Left colon (tissue), 2 donors: ENCODE measurements at places on chromosomes 2 and 18. TPM values are rescaled to one million over a fixed set of nuclear protein-coding genes. Genes with fewer than 3 reads are reported as not detected.

- no peak for DNase-seq
Measured at GRCh38 chr18:26378701-26379100, 152.5 kb downstream of the TAF4B start.

DNA sequence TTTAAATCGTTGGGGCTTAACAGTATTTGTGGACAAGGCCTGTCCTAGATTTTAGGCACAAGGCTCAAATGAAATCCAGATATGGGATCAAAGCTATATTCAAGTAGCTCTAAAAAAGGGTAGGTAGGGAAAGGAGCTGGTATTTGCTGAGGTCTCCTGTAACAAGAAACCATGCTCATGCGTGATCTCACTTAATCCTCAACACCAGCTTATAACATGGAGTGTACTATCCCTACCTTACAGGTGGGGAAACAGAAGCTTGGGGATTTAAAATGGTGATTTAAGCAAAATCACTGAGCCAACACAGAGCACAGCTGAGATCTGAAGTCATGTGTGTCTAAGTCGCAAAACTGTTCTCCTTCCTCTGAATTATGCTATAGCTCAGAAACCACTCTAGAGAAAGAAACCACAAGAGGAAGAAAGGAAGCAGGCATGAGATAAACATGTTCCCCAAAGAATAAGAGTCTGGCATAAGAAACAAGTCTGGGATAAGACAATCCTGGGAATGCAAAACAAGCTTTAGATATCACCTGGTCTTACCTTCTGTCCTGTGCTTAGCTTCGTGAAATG lies 43.1 kb downstream of the CYRIA start:
- DNase-seq = no peak

DNA sequence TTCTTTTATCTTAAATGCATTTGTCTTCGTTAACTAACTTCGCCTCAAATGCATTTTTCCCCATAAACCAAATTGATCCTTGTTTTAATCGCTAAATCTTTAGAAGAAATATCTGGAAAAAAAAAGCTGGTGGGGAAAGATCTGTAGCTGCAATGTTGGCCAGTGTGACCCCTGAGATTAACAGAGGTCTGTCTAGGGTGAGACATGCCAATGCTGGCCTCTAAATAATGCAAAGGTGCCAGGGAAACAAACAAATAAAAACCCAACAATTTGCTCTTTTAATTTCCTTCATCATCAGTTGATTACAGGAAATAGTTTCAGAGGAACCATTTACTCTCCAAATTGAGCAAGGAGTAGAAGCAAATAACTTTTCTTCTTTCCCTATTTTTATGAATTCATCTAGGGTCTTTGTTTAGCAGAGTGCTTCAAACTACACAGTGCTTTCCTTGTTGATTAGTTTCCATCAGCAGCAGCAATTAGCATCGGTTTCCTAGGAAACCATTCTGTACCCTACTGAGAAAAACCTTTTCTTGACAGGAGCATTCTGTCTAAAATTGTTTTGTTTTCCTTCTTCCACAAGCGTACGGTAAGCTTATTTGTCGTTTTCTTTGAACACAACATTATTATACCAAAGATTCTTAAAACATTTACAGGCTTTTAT lies 100.5 kb upstream of the UNC80 start:
- DNase-seq = no peak

GRCh38 chr18:63843008-63843407 lies 44.5 kb upstream of the SERPINB2 start:
- no peak for DNase-seq

- no peak for DNase-seq
Measured at GRCh38 chr2:108171657-108172056, 68.1 kb upstream of the SULT1C3 start.

Gene TLX2
- total RNA-seq = 0.56 TPM

DNA sequence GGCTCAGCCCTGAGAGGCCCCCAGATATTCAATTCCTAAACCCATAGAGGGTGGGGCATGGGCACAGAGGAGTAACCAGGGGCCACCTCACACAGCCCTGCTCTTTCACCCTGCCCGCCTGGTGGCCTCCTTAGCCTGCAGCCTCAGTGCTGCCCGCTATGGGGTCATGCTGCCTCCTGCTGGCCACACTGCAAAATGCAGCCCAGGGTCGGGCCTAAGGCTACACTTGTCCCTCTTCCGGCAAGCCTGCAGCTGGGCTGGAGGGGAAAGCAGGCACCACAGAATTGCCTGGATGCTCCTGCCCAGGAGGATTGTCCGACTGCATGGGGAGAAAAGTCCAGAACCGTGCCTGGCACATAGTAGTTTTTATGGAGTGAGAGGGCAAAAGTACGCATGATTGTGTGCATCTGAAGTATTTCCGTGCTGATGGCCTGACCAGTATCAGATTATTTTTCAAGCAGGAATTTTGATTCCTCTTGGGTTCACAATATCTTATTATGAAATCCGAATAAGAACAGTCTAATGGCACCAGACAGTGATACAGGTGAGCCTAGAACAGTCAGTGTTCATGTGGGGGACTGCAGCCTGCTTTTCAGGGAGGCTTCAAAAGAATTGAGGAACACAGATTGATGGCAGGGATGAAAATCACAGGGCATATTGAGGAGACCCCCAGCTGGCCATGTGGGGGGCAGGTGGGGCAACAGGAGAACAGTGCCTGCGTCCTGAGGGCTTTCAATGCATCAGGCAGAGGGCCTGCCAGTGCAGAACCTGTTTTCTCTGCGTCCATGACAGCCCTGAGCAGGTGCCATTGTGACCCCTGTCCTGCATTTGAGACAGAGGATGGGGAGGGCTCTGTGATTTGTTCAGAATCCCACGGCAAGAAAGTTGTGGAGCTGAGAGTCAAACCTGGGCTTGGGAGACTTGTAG lies 51.2 kb upstream of the ALPP start:
- peak; percentile 54 for DNase-seq
